ENCODE measurements at places on chromosomes 6 and 20.

DNA sequence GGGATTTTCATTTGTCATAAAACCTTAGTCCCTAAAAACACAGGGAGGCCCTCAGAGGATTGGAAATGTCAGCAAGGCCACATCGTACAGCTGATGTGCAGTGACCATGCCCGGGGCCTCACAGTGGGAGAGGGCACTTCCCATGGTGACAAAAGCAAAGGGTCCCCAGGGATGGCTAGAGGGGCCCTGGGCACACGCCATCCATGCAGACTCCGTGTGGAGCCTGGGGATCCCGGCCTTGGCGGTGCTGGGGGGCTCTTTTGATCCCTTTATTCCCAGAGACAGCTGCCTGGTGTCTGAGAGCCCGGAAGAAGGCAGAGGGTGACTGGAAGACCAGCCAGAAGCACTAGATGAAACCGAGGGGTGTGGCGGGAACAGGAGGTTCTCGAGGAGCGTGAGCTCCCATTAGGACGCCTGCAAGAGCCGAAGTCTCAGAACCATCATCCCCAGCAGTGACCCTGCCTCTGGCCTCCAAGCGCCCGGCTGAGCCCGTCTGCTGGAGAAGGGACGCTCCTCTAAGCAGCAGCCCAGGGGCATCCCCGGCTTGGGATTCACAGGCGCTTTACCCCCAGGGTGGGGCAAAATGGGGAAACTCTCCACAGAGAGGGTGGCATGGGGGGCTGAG, 49.1 kb upstream of the FRMD1 start:
- DNase-seq: no peak

DNA sequence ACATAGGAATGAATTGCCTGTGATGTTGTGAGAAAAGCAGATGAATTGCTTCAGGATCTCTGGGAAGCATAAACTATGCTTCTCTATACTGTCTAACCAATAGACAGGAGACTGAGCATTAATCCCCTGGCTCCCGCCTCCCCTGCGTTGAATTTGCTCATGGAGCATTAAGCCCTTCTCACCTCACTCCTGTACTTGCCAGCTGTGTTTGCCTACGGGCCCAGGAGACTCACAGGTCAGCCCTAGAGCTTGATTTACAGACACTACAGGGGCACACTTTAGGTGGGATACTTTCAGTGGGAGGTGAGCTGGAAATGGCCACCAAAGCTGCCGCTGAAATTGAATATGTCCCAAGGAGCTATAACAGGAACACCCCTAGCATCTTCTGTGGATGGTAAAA, 418.7 kb downstream of the CBLN4 start:
- no peak for DNase-seq

- no peak for DNase-seq
Measured at GRCh38 chr20:14667226-14667625, 329.8 kb upstream of the FLRT3 start.

DNA sequence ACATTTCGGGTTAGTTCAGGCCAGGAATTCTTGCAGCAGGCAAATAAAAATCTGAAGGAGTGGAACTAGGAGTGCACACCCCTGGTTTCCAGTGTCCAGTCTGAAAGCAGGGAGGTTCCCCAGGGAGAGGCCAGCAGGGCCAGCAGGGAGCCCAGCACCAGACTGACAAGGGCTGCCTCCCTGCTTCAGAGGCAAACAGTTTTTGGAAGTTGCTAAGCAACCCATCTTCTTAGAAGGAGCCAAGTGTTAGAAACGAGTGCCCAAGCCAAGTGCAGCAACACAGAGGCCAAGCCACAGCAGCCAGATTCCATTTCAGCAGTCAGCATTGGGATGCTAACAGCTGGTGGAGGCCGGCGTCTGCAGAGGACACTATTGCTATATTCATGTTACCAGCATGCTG, 179.1 kb downstream of the SYNDIG1 start:
- no peak for DNase-seq

DNA sequence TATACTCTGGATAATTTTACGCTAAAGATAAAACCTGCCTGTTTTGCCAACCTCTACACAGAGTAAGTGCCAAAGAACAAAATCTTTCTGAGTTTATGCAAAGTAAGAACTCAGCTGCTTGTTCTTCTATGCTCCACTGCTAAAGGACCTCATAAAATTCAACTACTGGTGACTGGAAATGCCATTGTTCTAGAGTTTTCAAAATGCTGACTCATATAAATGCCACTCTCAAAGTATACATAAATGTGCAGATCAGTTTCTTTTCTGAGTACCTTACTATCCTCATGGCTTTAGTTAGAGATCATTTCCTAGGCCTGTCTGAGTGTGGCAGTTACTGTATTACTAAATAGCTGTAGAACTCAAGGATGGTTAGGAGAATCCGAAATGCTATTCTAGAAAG, 45.6 kb downstream of the LYRM4 start:
- DNase-seq: no peak

DNA sequence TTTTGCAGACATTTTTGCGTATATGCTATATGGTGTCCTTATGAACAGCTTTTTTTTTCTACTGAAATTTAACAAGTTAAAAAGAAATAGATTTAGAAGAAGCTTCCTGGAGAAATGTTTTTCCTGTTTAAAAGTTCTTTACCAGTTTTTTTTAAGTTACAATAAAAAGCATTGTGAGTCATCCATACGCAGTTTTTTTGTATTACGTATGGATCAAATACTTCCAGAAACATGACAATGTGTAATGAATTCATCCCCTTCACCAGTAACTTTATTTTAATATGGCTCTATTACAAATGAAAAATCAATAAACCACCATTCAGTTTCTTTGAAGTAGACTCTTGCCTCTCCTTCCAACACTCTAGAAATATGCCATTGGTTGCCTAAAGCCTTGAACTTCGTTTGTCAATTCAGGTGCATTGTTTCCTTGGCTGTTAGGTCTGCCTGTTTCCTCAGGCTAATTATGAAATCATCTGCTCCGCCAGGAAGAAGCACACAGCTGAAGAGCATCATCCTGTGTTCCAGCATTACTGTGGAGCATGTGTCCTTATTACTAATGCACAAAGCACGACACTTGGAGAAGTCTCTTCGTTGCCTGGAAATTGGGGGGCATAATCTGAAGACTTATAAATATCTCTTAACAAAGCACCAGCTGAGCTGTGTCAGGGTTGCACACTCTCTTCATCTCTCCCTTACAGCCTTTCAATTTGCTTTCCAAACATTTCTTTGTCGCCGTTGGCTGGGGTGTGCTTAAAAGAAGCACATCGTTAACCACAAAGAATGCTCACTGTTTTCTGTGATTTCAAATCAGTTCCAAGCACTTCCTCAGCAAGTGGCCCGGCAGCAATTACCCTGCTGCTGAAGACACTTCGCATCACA, 9.6 kb downstream of the MOXD1 start:
- DNase-seq: no peak

- DNase-seq: no peak
Measured at GRCh38 chr6:168165373-168165772, 86.4 kb upstream of the FRMD1 start.

GRCh38 chr6:20154753-20155152, 57.5 kb downstream of the MBOAT1 start:
- DNase-seq: no peak

GRCh38 chr20:36548704-36549627, 7.6 kb downstream of the MYL9 start:
- no peak for DNase-seq

DNA sequence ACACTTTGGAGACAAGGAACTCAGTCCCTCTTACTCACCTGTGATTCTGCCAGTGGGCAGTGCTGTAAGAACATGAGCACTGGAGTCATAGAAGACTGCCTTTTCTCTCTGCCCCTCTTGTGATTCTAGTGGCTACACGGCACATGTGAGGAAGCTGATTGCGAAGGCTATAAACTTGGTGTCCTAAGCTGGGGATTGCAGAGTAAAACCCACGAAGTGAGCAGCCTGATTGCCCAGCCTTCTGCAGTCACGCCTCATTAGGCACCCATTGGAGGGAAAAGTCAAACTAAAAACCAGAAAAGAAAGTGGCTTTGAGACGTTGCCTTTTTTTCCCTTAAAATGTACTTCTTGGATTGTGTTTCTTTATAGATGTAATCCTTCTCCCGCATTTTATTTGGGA, 748.4 kb upstream of the CHD6 start:
- DNase-seq: no peak

GRCh38 chr6:55642366-55642765, 63.4 kb upstream of the HMGCLL1 start:
- DNase-seq: no peak

- no peak for DNase-seq
Measured at GRCh38 chr20:37344506-37345338, 1.2 kb upstream of the SRC start.

- DNase-seq: no peak
Measured at GRCh38 chr6:131231103-131231502, 95.8 kb downstream of the AKAP7 start.

- no peak for DNase-seq
Measured at GRCh38 chr20:60630609-60631008, 621.5 kb upstream of the CDH4 start.

DNA sequence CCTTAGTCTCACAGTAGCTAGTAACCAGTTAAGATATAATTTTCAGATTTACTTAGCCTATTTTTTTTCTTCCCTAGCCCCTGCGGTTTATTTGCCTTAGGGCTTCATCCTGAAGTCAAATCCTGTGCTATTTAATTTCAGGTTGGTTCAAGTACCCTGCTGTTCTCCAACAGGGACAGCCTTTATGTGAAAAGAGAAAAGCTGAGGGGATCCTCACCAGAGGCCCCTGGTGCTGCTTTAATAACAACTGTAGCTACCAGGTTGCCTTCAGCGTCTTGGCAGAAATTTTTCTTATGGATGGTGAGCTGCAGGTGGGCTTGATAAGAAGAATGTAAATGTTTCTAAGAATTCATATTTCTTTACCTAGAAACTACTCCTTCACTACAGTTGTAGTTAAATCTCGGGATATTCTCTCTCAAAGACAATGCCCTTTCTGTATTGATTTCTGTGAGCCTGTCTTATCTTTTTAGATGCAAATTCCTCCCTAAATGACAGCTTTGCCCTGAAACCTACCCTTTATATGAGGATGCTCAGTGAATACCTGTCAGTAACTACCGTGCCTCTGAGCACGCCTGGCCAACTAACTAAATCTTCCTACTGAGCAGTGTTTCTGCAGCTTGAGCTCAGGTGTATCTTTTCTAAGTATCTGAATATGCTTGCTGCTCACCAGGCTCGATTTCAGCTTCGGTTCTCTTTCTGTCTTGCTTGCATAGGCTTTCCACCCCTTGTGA, 320.5 kb downstream of the MMUT start:
- no peak for DNase-seq

DNA sequence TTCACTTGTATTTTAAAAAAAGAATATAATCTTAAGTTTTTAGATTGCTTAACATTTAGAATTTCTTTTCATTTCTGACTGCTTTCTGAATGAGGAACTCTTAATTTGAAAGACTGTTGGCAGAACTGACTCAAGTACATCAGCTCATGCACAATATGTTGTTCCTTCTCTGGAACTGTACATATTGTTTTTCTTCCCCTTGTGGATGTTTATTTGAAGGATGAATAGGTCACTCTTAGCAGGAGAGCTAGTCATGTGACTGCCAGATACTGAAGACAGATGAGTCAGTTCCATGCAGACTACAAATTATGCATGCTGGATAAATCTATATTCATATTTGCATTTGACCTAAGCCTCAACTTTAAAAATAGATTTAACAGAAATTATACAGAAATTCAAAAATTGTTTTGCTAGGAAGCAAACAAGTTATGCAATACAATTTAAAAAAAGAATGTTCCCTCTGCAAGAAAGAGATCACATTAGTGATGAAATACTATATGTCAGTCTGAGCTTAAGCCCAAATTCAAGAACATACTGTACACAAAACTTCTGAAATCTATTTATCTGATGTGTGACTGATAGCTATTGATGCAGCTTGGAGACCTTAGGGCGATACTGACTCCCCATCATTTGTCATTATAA, 1274.9 kb upstream of the GJE1 start:
- no peak for DNase-seq

- no peak for DNase-seq
Measured at GRCh38 chr6:130978660-130979396, 84.2 kb downstream of the EPB41L2 start.

- DNase-seq: no peak
Measured at GRCh38 chr20:37233548-37234253, 27.9 kb downstream of the GHRH start.

- DNase-seq: no peak
Measured at GRCh38 chr20:23508449-23509229, 17.7 kb downstream of the CST8 start.

- peak; percentile 97 for DNase-seq
Measured at GRCh38 chr6:31806470-31807272, at the start of gene LSM2. Gene LSM2 (minus strand): TSS chr6:31806966. CDS start chr6:31806757, 209 bp downstream.

DNA sequence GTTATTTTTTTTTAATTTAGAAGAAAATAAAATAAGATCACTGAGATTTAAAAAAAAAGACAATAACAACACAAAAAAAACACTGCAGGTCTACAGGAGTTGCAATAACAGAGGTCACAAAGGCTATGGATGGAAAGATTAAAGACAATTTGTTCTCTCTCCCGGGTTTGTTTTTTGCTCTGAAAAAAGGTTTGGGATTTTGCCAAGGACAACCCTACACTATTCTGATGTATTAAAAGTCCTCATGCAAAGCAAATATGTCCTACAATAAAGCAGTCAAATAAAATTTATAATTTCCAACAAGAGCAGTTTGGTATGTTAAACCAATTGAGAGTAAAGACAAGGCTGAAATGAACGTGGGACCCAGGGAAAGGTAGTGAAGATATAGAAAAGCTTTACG, 55.6 kb downstream of the PTPRK start:
- no peak for DNase-seq

DNA sequence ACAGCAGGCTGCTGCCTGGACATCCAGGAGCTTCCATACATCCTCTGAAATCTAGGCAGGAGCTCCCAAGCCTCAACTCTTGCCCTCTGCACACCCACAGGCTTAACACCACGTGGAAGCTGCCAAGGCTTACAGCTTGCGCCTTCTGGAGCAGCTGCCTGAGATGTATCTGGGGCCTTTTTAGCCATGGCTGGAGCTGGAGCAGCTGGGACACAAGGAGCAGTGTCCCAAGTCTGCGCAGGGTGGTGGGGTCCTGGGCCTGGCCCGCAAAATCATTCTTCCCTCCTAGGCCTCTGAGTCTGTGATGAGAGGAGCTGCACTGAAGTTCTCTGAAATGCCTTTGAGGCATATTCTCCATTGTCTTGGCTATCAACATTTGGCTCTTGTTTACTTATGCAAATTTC, 255.0 kb downstream of the DLL1 start:
- DNase-seq: no peak

DNA sequence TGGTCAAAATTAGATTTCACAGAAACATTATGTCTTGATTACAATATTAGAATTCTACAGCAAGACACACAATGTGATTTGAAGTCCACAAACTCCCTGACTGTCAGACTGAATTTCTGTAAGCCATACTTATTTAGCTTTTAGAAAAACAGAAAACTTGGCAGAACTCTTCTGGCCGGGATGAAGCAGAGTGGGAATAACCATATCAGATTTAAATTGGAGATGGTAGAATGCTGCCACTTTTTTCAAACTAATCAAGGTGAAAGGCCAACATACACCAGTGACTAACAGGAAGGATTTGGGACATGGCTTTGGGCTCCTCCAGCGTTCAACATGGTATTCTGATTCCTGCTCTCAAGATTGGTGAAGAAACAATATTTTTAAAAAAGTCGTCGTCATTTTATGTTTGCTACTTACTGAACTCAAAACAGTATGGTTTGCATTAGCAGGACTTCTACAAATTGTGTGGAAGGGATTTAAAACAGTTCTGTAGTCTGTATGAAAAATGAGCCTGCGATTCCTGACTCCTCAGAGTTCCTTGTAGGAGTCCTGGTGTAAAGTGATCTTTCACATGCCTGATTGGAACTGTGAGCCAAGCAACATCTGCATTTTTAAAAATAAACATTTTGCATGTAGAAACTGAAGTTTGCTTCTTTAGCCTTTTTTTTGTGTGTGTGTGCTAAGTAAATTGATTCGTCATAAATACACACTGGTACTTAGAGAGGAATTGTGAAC, 297.9 kb upstream of the SOX4 start:
- no peak for DNase-seq

- DNase-seq: no peak
Measured at GRCh38 chr6:82362878-82363427, 664 bp upstream of the TPBG start.

All from stimulated activated CD4-positive, alpha-beta T cell treated with anti-CD3 and anti-CD28 coated beads, Interleukin-12 subunit alpha, Interleukin-12 subunit beta, amount 100 ng/mL, for 48 hours (primary cell).